ENCODE measurements at places on chromosomes 5 and 9.

- DNase-seq, result no peak
Measured at GRCh38 chr5:98753507-98753906, 20.0 kb upstream of the RGMB start.

DNA sequence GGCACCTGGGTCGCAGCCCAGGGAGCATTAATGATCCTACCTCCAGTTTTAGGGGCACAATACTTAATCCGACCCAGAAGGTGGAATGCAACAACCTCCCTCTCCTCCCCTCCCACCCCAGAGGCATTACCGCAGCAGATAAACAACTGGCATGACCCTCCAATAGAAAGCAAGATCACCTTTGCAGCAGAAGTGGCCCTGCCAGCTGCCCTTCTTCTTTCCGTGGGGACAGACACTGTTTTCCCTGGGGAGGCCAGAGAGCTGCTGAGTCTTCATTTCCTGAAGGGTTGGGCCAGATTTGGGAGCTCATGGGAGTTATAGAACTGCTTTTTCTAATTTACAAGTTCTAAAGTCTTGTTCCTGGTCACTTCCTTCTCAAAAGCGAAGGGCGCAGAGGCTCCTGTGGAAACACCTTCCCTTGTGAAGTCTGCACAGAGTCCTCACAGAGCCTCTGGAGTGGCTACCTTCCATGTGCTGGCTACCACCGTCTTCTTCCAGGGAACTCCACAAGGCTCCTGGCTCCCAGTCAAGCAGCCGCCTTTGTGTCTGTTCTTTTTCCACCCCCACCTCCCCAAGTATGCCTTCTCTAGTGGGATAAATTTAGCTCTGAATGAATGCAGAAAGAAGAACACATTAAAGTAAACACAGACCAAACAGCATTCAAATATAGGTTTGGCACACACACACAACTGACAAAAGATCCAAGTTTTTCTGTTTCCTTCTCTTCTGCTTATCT lies 8.0 kb upstream of the PALM2AKAP2 start:
- DNase-seq, result peak; percentile 45

- DNase-seq, result no peak
Measured at GRCh38 chr5:147968855-147969254, 62.5 kb upstream of the C5orf46 start.

DNA sequence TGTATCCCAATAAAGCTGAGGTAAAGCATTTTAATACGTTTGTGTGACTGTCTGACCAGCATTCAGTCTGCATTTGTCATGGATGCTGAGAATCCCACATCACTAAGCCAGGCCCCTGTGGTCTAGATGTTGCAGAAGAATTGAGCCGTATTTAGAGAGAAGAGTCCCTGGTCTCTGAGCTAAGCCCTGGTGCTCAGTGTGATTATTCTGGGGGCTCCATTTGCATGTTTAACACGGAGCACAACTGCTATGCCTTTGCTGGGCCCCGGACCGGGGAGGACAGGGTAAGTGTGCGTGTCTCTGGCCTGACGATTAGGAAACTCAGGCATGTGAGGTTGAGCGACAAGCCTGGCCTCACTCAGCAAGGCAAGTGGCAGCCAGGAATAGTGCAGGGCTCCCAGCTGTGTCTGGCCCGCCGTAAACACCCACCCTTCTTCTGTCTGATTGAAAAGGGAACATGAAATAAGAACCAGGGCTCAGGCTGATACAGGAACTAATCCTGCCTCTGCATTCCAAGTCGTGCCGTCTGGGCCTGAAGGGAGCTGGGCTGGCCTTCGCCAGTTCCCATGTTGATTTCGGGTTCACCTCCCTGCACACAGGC lies 22.3 kb downstream of the FAM78A start:
- DNase-seq, result peak; percentile 64

DNA sequence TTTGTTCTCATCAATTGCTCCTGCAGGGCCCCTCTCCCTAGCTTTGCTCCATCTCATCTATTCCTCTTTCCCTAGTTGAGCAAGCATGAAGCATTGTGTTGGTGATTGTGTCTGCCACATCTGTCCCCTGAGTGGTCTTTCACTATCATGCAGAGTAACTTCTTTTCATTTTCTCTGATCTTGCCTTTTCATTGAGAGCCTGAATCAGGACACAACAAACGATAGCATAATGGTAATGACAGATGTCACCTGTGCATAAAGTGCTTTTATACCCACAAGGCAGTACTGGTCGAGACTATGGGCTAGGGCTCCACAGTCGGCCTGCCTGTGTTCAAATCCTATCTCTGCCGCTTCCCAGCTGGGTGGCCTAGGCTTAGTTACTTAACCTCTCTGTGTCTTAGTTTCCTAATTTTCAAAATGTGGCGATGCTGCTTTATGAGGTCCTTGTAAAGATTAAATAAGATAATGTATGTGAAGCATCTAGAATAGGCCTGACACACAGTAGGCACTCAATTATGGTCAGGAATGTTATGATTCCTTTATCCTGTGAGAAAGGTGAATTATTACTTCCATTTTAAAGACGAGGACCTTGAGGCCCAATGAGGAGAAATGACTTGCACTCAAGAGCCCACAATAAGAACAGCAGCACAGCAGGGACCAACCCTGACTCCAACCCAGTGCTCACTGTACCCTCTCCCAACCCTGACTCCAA lies 137.1 kb upstream of the ZNF618 start:
- DNase-seq, result peak; percentile 15

- DNase-seq, result peak; percentile 83
Measured at GRCh38 chr9:127318651-127319167, 54.1 kb downstream of the GARNL3 start.

- DNase-seq, result no peak
Measured at GRCh38 chr9:71796100-71796767, 27.9 kb upstream of the CEMIP2 start.

- DNase-seq, result no peak
Measured at GRCh38 chr9:13728131-13728530, 448.6 kb upstream of the MPDZ start.

GRCh38 chr9:130144703-130145102 lies 27.5 kb upstream of the NCS1 start:
- no peak for DNase-seq

DNA sequence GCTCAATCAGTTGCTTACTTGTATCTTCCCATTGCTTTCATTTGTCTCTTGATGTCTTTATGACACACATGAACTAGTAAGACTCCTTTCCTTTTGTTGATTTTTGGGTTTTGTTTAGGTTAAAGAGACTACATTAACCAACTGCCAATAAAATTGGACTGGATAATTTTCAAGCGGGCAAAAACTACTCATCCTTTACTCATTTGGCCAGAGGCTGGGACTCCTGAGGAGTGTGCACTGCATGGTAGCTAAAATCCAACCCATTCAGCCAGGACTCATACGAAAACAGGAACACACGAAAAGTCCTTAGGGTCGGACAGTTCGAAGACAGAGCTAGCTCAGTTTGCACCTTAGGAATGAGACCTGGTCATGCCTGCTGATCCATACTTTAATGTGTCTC lies 6.0 kb downstream of the SLC46A2 start:
- DNase-seq, result no peak

GRCh38 chr5:147188200-147189108 lies 46.4 kb upstream of the STK32A start:
- peak; percentile 75 for DNase-seq

GRCh38 chr5:89069591-89069990 lies 186.6 kb upstream of the MEF2C start:
- no peak for DNase-seq

DNA sequence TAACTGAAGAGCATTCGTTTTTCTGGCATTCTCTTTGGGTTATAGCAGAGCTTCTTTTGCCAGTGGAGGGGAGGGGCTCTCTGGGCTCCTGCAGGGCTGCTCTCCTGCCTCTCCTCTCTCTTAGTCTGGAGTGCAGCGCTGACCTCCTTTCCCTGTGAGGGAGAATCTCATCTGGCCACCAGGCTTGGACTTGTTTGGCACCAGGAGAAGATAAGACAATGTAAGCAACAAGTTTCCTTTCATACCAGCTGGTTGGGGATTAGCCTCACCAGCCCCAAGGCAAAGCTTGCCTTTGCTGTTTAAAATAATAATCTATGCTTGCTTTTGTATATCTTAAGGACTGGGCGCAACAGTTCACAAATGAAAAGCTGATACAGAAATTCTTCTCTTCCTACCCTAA lies 196.4 kb downstream of the TLE4 start:
- DNase-seq, result peak; percentile 18

DNA sequence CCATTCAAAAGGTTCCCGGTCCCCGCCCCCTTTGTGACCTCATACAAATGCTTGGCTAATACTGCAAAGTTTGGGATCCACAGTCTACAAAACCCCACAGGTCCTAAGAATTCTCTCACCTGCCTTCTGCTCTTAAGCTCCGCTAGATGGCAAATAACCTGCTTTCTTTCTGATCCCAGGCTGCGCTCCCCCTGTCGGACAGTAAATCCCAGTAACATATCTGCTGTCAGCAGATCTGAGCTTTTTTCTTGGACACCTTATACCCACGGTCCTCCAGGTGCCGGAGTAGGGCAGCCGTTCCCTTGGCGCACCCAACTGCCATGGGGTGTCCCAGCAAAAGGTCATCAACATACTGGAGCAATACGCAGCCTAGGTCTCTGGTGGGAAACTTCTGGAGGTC lies 39.0 kb upstream of the PPP1R26 start:
- DNase-seq, result no peak

DNA sequence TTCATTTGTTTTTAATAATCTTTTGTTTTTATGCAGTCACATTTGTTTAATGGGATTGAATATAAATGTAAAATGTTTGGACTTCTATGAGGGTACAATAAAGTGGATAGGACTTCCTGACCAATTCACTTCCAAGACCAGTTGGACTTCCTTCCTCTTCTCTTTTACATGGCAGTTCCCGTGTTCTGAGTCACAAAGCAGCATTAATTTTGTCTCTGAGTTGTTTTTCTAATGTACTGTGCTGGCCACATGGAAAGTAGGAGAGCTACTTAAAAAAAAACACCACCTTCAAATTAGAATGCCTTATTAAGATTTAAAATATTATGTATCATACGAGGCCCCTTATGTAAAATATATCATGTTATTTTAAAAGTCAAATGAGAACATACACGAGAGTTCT lies 87.3 kb downstream of the CCDC171 start:
- DNase-seq, result no peak

GRCh38 chr5:37918424-37918823 lies 78.6 kb upstream of the GDNF start:
- DNase-seq, result no peak

DNA sequence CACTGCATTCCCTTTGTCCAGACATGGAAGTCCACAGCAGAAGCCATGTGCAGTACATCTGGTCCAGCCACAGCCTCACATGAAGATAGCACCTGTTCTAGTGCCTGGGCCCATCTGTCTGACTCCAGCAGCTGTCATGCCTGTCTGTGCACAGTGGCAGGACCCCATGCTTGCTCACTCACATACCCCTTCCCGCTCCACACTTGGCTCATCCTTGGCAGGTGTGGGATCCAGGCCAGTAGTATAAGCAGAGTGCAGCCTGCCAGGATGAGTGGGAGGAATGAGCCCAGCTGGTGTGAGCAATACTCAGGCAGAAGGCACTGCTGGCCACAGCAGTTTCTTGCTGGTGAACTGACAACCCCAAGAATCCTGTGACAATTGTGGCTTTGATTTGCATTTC lies 168.0 kb downstream of the PRDM9 start:
- DNase-seq, result no peak

GRCh38 chr9:31486630-31487029 lies 897.8 kb upstream of the ACO1 start:
- no peak for DNase-seq

GRCh38 chr5:177327539-177328522 lies 16.1 kb upstream of the MXD3 start:
- peak; percentile 81 for DNase-seq

GRCh38 chr9:105065098-105066088 lies 137.4 kb upstream of the ABCA1 start:
- DNase-seq, result no peak

DNA sequence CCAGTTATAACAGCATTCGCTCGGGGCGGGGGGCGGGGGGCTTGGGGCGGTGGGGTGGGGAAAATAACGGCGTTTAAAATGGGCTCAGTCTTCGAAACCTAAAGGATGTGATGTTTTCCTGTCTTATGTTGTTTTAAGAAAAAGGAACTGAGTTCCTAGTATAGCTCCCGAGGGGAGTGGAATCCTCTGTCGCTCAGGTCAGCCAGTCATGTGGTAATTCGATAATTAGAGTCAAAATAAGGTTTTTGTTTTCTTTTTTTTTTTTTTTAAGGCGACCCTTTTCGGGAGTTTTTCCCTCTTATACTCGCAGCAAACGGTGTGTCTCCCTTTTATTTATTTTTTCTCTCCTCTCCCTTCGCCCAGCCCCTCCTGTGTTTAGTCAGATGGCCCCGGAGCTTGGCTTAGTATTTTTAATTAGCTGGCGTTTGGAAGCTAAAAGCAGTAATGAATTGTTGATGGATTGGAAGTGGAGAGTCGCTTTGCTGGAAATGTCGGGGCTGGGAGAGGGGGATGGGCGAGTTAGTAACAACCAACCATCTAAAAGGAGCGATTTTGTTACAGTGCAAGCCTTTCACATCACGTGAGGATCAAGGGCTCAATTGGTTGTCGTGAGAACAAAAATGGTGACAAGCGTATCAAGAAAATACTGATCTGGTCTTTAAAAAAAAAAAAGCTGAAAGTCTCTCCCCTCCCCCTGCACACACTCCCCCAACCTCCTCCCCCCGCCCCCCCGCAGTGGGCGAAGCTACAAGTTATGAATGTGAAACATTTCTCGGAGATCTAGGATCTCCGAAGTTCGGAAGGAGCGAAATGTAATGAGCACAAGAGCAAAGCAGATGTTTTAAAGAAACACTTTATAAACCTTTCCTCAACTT lies 714 bp upstream of the ZNF608 start:
- peak; percentile 87 for DNase-seq

DNA sequence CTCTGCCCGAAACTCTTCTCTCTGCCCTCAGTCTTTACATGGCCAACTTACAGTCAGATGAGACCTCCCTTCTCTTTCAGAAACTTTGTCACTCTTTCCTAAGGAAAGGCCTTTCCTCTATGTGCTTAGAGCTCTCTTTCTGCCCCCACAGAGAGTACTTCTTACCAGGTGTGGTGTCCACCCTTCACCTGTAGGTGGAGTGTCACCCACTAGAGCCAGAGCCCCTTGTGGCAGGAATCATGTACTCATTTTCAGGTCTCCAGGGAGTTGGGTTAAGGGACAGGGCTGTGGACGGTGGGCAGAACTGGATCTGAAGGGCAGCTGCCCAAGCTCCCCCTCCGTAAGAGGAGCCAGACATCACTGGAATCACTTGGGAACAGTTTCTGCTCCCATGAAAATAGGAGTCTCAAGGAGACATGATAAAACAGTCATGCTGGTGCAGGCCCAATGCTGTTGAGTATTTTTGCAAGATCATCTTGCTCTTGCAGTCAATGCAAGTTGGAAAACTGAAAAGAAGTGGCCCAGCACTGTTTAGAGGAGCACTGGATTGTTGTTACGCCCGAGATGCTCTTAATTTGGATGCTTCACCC lies 436.7 kb downstream of the ZSWIM6 start:
- peak; percentile 38 for DNase-seq

- peak; percentile 53 for DNase-seq
Measured at GRCh38 chr9:2085716-2086115, 70.6 kb downstream of the SMARCA2 start.
